ENCODE measurements at places on chromosomes 3 and 15. TPM values are rescaled to one million over a fixed set of nuclear protein-coding genes. Genes with fewer than 3 reads are reported as not detected.

ITIH3 gene
- 0.11 TPM for total RNA-seq

PLSCR2 gene
- total RNA-seq: not detected

MOBP gene
- not detected for total RNA-seq

NEK11 gene
- 11.6 TPM for total RNA-seq

SENP8 gene
- total RNA-seq: 3.4 TPM

BBX gene
- total RNA-seq: 64.3 TPM

STX19 gene
- not detected for total RNA-seq

UBA7 gene
- total RNA-seq: 49.7 TPM
